ENCODE measurements at places on chromosomes 2 and 18. TPM values are rescaled to one million over a fixed set of nuclear protein-coding genes. Genes with fewer than 3 reads are reported as not detected.

- no peak overlapping the region for H3K4me3 ChIP-seq
- H3K4me1 ChIP-seq = peaks cover 7% of the 10 kb centered on the region
- H3K36me3 ChIP-seq = no peaks in the 10 kb centered on the region
- no peak overlapping the region for H3K27ac ChIP-seq
- no peak for DNase-seq
- H3K27me3 ChIP-seq = no peaks in the 10 kb centered on the region
Observed at GRCh38 chr2:233174137-233174536, 77.3 kb upstream of the ATG16L1 start.

GRCh38 chr18:8807488-8807805, 102.1 kb downstream of the MTCL1 start:
- H3K4me1 ChIP-seq = no peaks in the 10 kb centered on the region
- H3K4me3 ChIP-seq = no peak overlapping the region
- H3K27me3 ChIP-seq = no peaks in the 10 kb centered on the region
- no peak for DNase-seq

- H3K27me3 ChIP-seq = no peaks in the 10 kb centered on the region
- no peak overlapping the region for H3K4me3 ChIP-seq
- no peaks in the 10 kb centered on the region for H3K36me3 ChIP-seq
- H3K4me1 ChIP-seq = peaks cover 5% of the 10 kb centered on the region
- DNase-seq = no peak
Observed at GRCh38 chr18:66722671-66723070, 118.8 kb upstream of the CDH19 start.

GRCh38 chr2:145638675-145639074, 1118.8 kb upstream of the ZEB2 start:
- H3K4me1 ChIP-seq = no peaks in the 10 kb centered on the region
- H3K27me3 ChIP-seq = no peaks in the 10 kb centered on the region
- DNase-seq = no peak
- H3K27ac ChIP-seq = no peak overlapping the region

DNA sequence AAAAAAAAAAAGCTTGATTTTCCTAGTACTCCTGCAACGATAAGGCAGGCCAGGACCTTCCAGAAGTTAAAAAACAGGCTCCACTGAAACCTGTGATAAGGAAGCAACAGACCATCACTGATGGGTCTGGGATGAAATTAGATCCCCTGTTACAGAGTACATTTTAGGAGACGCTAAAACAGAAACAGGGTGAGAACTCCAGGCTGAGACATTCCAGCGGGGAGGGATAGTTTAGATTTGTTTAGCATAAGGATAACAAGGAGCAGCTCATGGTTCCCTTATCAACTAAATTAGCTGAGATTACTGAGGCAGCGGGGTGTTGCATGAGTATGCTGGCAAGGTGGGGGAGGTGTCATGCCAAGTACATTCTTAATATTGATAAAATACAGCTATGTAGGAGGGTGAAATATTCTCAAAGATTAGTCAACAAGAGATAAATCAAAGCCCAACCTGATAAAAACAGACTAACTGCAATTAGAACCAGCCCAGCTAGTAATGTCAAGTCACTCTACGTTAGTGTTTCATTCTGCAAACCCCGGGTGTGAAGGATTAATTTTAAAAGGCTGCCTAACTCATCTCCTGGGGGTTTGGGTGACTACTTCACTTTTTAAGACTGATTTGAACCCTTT, 75.0 kb upstream of the BZW1 start:
- H3K4me1 ChIP-seq = peaks cover 3% of the 10 kb centered on the region
- H3K36me3 ChIP-seq = no peaks in the 10 kb centered on the region
- no peak overlapping the region for H3K27ac ChIP-seq
- no peaks in the 10 kb centered on the region for H3K27me3 ChIP-seq

GRCh38 chr2:218192902-218193430, 24.0 kb upstream of the ARPC2 start:
- H3K36me3 ChIP-seq = no peaks in the 10 kb centered on the region
- no peak for DNase-seq
- H3K4me1 ChIP-seq = no peaks in the 10 kb centered on the region
- no peak overlapping the region for H3K4me3 ChIP-seq

GRCh38 chr2:64836566-64836965, 152.6 kb upstream of the SLC1A4 start:
- peaks cover 8% of the 10 kb centered on the region for H3K4me1 ChIP-seq
- no peak overlapping the region for H3K4me3 ChIP-seq
- H3K27me3 ChIP-seq = no peaks in the 10 kb centered on the region
- H3K36me3 ChIP-seq = no peaks in the 10 kb centered on the region
- no peak overlapping the region for H3K27ac ChIP-seq

DNA sequence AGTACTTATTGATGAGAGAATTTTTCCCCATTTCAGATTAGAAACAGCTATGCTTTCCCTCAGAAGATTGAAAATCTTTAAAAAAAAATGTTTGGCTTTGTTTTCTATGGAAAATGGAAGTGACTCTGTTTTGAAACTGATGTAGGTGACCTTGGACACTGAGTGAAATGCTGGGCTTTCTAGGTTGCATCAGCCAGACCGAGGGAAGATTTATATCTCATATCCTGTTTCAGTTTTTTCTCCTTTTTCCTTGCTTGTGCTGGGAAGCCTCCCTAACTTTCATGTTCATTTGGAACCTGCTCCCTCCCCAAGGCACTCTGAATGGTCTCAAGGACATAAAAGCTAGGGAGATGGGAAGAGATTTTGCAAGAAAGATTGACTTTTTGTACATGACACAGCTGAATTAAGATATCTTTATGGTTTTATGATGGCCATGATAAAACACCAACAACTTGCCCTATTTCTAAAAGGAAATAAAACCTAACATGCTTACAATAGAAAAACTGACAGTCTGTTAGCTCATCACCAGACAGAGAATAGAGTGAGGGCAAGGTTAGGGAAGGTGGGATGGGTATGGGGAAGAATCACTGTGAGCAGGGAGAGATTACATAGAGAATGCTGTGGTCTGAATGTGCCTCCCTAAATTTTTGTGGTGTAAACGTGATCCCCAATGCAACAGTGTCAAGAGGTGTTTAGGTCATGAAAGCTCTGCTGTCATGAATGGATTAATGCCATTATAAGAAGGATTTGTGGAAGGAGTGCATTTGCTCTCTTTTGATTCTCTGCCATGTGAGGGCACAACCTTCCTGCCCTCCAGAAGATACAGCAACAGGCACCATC, 249.7 kb downstream of the TPGS2 start:
- no peak overlapping the region for H3K27ac ChIP-seq
- no peaks in the 10 kb centered on the region for H3K36me3 ChIP-seq
- H3K4me1 ChIP-seq = no peaks in the 10 kb centered on the region
- DNase-seq = no peak
- H3K27me3 ChIP-seq = no peaks in the 10 kb centered on the region

The SETBP1 gene
- total RNA-seq = 18.2 TPM

The ITGA4 gene
- 24.1 TPM for total RNA-seq
